COR-L47 (cell line): ENCODE measurements at places on chromosomes 3 and 15.

GRCh38 chr15:31300981-31301672, 25.5 kb upstream of the KLF13 start:
- no peak for DNase-seq

DNA sequence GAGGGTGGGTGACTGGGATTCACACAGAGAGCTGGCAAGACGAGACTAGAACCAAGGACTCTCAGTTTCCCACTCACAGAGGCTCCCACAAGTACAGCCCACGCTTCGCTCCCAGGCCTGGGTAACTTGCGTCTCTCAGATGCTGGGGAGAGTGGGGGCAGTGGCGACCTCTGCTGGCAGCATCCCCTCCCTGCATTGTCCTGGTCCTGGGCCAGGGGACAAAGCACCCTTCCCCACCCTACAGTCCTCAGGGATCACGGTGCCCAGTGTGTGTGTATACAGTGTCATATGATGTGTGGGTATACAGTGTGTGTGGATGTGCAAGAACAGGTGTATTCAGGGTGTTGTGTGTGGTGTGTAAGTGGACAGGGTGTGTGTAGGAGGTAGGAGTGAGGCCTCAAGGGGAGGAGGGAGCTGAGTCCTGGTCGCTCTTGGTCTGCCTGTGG, 12.8 kb downstream of the VILL start:
- DNase-seq = no peak

- DNase-seq = no peak
These were observed 72.0 kb downstream of the AKAP13 start for GRCh38 chr15:85452436-85452835.

DNA sequence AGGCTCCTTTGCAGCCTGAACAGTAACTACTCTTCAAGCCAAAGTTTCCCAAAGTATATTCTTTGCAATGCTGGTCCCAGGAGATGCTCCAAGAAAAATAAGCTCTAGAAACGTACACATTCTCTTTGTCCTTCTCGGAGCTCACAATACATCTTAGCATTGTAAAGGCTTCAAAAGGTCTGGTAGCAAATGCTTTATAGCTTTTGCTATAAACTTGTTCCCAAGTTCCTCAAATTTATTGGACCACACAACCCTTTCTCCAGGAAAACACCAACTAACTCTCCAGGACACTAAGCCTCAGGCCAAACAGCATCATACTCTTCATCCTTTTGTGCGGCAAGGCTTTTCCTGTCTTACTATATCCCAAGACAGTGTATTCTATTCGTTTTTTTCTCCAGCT, 455.6 kb upstream of the PROK2 start:
- no peak for DNase-seq

DNA sequence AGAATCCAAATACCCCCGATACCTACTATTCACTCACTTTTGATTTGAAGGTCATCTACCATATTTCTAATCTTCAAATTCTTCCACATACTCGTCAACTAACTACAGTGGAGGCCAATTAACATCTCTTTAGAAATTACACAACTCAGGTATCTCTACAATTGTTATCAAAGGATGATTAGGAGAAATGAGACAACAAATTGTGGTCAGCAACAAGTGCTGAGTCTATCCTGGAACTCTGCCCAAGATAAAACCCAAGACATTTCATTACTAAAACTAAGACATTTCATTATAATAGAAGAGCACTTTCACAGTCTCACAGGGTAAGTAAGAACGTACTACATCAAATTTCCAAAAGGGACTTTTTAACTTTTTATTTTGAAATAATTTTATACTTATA, 100.0 kb downstream of the TBC1D5 start:
- no peak for DNase-seq

- no peak for DNase-seq
These were observed 42.2 kb upstream of the NR2E3 start for GRCh38 chr15:71768184-71768583.

GRCh38 chr3:140924097-140924873, 17.4 kb upstream of the SLC25A36 start:
- DNase-seq = no peak

GRCh38 chr3:47406762-47407149, 25.9 kb downstream of the PTPN23 start:
- DNase-seq = no peak

DNA sequence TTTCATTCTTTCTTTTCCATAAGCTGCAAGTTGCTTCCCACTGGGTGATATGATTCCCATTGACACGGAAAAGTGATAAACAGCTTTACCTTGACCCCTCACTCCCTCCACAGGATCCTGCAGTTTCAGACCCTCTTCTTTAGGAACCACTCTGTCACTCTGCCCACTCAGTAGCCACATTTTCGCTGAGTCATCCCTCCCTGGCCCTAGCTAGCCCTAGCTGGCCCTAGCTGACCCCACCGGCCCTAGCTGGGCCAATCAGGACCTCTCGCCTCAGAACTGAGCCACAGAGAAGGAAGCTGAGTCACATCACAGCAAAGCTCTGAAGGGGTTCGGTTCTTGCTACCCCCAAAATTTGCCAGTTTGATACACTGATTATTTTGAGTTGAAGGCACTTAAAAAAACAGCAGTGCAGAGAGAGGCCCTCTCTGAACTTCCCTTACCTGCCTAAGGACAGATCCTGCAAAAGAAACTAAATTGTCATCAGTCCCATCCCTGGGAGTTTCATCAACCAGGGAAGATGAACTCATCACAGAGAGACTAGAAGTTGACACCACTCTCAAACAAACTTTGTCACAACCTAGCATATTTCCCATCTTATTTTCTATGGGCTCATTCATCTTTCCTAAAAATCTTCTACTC, 233.5 kb upstream of the PROK2 start:
- no peak for DNase-seq

DNA sequence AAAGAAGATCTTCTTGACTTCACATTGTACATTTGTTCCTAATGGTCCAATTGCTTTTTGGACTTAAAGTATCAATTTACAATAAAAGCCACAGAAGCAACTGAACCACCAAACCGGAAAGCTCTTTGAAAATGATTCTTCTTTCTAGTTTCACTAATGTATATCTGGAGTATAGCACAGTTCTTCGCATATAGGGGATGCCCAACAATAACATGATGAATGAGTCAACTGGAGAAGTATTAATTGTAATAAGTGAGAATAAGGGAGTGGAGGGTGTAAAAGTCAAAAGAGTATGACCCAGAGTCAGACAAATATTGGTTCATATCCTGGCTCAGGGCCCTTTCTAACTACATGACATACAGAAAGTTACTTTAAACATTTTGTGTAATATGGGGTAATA, 425.2 kb downstream of the ZBTB20 start:
- no peak for DNase-seq

DNA sequence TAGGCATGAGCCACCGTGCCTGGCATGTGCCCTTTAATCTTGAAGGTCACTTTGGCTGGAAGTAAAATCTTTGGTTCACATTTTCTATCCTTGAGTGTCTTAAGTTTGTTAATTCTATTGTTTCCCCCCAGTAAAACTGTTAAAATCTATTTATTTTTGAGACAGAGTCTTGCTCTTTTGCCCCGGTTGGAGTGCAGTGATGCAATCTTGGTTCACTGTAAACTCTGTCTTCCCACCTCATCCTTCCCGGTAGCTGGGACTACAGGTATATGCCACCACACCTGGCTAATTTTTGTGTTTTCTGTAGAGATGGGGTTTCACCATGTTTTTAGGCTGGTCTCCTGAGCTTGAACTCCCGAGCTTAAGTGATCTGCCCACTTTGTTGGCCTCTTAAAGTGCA, 7.7 kb downstream of the PPP4R2 start:
- DNase-seq = no peak

DNA sequence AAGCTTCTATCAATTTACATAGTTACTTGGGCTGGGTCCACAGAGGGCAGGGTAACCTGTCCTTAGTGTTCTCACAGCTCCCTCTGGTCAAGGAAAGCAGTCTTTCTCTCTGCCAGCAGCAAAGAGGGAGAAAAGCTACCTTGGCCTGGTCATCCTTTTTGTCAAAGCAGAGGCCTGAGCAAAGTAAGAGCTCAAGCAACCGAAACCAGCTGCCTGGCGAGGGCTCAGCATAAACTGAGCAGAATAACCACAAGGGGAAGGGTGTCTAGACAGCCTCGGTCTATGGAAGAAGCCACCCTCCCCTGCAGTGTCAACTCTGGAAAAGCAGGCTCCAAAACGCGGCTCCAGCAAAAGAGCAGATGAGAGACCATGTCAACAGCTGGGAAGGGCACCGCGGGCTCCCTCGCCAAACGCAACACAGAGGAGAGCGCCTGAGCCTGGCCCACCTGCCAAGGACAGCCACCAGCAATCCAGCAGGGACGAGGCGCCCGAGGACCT, 17.4 kb downstream of the LRIG1 start:
- no peak for DNase-seq

GRCh38 chr3:25557694-25558093, 107.0 kb downstream of the TOP2B start:
- no peak for DNase-seq

- DNase-seq = no peak
These were observed 58.7 kb downstream of the GUCA1C start for GRCh38 chr3:108894981-108895380.

GRCh38 chr3:182399978-182400737, 393.1 kb upstream of the ATP11B start:
- no peak for DNase-seq

DNA sequence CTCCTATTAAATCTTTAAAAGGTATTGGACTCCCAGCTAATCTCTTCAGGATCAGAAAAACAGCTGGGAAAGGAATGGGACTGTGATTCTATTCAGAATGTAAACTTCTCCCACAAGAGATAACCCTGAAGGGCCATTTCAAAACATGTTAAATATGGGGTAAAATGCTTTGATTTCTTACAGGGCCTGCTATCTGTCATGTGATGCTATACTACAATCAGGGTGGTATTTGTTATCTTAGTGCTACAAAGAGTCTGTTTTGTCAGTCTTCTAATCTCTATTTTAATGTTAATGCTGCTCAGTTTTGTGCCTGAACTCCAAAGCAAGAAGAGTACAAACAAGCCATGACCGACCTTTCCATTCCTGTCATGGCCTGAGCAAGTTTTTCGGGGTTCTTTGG, 186.9 kb downstream of the TBC1D5 start:
- DNase-seq = no peak

DNA sequence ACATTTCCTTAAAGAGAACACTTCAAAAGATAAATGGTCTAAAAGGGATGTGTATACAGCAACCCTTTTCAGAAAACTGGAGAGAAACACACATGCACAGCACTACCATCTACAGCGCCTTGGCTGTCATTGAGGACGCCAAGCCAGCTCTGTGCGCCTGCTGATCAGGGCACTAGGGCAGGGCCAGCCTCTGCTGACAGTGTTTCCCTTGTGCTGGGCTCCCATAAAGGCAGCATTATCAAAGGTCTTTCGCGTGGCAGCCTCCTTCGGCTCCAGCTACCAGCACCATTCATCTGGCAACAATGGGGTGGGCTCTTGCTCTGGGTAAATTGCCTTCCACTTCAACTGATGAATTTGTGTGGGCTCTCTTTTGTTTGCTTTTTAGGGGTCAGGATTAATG, 53.4 kb downstream of the LDHAL6B start:
- DNase-seq = no peak

DNA sequence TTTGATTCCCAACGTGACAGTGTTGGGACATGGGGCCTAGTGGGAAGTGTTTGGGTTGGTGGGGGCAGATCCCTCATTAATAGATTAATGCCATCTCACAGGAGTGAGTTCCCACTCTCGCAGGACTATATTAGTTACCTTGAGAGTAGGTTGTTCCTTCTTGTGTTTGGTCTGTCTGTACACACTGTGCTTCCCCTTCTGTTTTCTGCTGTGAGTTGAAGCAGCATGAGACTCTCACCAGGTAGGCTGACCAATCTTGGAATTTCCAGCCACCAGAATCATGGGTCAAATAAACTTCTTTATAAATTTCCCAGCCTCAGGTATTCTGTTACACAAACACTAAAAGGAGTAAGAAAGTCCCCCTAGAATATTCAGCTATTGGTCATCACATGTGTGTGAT, 145.4 kb downstream of the ERC2 start:
- no peak for DNase-seq

GRCh38 chr3:180633722-180634121, 31.8 kb downstream of the TTC14 start:
- DNase-seq = peak; percentile 19
